Bronchus fibroblast of lung (primary cell): ENCODE measurements at places on chromosomes 1 and 21. TPM values are rescaled to one million over a fixed set of nuclear protein-coding genes. Genes with fewer than 3 reads are reported as not detected.

HSD3B2 gene
- not detected in 2 replicates for total RNA-seq

KCTD3 gene
- total RNA-seq = 30.5 and 36.7 TPM in 2 replicates

RGS13 gene
- not detected in 2 replicates for total RNA-seq

FLG2 gene
- not detected in 2 replicates for total RNA-seq

NT5C1A gene
- total RNA-seq = not detected in 2 replicates

RNF186 gene
- not detected in 2 replicates for total RNA-seq

C1QTNF12 gene
- 0.17 and 0.59 TPM in 2 replicates for total RNA-seq

C1orf115 gene
- 2.2 and 2.9 TPM in 2 replicates for total RNA-seq

UBASH3A gene
- not detected in 2 replicates for total RNA-seq

C8B gene
- not detected in 2 replicates for total RNA-seq

LRP8 gene
- 20.0 and 22.4 TPM in 2 replicates for total RNA-seq

TNFRSF9 gene
- 0.15 and 0.34 TPM in 2 replicates for total RNA-seq

THEM5 gene
- not detected in 2 replicates for total RNA-seq

CAPN8 gene
- not detected in 2 replicates for total RNA-seq

PODN gene
- 0.30 and 0.84 TPM in 2 replicates for total RNA-seq

GBP2 gene
- total RNA-seq = 1.9 and 2.5 TPM in 2 replicates
